GM12892 (cell line): ENCODE measurements at places on chromosomes 5 and 9.

GRCh38 chr5:107502676-107503060, 168.1 kb downstream of the EFNA5 start:
- DNase-seq: no peak

DNA sequence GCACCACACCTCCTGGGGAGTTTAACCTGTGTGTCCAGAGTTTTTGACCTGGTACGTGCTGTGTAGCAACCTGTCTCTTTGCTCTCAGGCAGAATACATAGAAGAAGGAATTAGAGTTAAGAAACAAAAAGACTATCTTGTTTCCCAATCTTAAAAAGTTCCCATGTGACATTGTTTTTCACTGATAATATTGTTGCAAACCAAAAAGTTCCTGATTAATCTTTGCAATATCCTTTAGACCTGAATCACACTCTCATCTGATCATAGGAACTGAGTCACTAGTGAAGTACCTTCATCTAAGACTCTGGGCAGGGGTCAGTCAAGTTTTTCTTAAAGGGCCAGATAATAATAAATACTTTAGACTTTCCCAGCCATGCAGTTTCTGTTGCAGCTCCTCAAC, 35.1 kb downstream of the BASP1 start:
- DNase-seq: no peak

DNA sequence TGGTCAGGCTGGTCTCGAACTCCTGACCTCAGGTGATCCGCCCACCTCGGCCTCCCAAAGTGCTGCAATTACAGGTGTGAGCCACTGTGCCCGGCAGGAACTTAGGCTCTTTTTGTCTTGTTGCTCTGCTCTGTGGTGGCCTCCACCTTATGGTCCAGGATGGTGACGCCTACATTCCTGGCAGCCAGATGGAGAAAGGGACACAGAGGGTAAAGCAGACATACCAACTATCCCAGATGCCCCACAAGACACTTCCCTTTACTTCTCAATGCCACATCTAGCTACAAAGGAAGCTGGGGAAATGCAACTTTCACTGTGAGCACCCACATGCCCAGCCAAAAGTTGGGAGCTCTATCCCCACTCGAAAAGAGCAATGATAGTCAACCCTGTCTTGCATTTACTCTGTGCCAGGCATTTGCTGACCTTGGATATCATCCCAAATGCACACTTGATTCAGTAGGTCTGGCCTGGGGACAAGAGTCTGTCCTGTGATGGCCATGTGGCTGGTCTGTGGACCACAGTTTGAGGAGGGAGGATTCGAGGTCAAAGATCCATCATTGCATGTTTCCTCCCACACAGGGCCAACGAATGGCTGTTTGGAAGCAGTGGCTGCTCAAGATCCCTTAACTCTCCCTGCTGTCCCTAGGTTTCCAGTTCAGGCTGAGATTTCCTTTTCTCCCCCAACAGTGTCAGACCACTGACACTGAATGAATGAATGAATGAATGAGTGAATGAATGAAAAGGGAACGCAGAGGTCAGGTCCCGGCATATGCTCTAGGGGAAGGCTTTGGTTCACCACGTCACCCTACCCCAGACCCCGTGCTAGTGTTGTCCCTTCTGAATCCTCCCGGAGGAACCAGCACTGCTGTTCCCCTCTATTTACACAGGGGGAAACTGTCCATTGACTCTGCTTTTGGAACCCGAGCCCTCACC, 1.4 kb upstream of the ERGIC1 start:
- DNase-seq: no peak

DNA sequence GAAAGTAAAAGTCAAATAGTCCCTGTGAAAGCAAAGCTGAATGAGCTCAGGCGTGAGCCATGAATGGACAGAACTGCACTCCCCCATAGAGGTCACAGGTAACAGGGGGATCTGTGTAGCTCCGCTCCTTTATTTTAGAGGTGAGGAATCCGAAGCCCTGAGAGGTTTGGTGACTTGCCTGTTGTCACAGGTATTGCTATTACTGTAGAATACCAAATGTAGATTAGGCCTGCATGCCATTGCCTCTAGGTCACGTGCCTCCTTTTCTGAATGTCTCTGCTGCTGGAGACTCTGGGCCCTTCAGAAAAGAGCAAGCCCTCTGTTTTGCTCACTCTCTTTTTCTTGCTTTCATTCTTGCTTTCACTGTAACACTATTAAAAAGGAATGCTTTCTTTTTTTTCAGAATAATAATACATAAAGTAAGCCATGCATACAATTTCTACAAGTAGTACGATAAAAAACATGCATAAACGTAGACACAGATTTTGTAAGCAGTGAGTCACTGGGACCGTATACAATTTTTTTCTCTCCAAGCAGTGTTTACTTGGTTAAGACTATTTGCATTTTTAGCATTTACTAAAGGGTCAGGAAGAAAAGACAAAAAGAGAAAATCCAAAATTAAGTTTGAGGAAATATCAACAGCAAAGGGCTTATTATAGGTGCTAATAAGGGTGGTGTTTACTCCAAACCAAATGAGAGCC, 568.7 kb upstream of the ADAMTS16 start:
- no peak for DNase-seq

DNA sequence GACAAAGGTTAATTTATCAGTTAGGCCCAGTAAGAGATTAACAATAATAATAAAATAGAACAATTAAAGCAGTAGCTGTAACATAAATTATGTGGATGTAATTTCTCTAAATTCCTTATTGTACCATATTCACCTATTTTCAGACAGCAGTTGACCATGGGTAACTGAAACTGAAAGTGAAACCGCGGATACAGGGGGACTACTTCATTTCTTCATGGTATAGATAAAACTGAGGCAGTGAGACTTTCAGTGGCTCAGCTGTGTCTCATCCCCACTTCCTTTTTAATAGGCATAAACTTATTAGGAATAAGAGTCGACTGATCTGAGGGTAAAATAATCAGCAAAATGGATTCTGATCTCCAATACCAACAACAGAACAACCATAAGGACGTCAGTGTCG, 174.0 kb upstream of the WWC1 start:
- DNase-seq: no peak

DNA sequence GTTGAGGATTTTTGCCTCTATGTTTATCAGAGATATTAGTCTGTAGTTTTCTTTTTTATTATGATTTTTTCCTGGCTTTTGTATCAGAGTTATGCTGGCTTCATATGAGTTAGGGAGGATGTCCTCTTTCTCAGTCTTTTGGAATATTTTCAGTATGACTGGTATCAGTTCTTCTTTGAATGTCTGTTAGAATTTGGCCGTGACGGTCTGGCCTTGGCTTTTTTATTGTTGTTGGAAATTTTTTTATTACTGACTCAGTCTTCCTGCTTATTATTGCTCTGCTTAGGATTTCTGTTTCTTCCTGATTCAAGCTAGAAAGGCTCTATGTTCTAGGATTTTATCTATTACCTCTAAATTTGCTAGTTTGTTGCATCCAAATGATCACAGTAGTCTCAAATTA, 421.9 kb downstream of the CDH10 start:
- no peak for DNase-seq
